ENCODE measurements at places on chromosomes 5 and 9.

- no peak for DNase-seq
These were observed 57.2 kb downstream of the ITGA1 start for GRCh38 chr5:52844885-52845284.

GRCh38 chr9:126146254-126147145 lies 180.1 kb upstream of the MVB12B start:
- DNase-seq = no peak

- no peak for DNase-seq
These were observed 34.8 kb upstream of the LRRC14B start for GRCh38 chr5:156411-157072.

DNA sequence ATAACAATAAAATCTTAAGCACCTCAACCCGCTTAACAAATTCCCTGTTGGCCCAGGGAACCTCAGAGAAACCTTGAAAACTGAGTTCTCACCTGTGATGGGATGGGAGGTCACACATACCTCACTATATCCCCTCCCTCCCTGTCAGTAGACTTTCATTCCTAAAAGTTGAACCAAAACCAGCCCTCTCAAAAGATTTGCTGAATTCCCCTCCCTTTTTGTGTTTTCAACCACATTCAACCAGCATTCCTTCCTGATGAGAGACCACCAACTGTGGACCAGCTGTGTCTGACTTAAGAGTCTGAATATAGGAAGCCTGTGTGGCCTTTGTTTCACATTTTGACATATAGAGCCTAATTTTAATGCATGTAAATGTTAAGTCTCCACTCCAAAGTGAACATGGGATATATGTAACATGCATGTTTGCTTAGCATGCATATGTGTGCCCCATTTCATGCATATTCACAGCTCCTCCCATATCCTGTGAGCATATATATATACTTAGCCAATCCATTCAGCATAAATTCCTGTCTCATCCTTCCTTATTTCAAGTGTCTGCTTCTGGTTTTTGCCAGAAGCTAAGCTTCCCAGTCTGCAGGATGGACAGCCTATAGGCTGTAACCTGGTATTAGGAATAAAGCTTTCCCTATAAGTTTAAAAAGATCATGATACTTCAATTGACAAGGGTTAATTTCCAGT lies 604.6 kb downstream of the PTPRD start:
- no peak for DNase-seq

DNA sequence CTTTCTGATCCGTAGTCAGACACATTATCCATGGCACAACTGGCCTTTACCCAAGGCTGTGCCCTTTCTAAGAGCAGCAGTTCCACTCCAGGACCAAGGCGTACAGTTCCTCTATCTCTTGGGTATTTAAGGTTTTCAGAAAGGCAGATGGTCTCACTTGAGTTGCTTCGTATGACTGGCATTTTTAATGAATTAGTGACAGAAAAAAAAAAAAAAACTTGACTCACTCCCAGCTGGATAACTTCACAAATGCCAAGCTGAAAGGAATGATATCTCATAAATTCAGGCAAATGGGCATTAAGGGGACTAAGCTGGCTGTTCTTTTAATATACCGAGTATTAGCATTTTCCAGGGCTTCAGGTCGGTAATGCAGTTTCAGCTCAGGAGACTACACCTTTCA lies 60.7 kb downstream of the SLC24A2 start:
- no peak for DNase-seq

DNA sequence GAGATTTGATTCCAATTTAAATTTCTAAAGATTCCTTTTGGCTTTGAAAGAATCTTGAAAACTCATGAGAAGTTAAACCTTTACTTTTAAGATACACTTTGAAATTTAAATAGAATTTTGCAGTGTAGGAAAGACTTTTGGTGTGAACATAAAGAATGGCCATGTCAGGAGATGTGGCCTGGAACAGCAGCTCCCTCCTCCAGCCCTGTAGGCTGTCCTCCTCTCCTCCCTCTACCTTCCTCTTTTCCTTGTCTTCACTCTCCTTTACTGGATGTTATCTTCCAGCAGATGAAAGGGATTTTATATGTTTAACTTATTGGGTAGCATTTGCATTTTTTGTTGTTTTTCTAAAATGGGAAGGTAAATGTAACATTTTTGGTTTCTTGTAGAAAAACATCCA lies 18.9 kb downstream of the ASPN start:
- DNase-seq = no peak

DNA sequence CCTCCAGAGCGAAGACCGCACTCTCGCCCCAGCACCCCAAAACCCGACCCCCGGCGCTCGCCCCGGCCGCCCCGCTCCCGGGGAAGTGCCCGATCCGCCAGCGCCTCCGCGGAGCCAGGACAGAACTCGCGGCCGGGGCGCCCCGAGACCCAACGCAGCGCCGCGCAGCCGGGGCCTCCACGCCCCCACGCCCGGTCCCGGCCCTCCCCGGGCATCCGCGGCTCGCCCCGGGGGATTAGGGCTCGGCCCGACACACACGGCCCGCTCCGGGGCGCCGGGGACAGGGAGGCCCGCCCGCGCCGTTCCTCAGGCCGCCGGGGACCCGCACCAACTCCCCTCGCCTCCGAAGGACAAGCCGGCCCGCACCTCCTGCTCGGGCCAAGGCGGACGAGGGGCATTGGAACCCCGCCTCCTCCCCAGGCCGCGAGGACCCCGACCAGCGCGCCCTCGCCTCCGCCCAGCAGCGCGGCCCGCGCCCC lies 544 bp downstream of the FNBP1 start:
- DNase-seq = no peak

GRCh38 chr9:137670391-137671195 lies 51.8 kb downstream of the EHMT1 start:
- DNase-seq = no peak

DNA sequence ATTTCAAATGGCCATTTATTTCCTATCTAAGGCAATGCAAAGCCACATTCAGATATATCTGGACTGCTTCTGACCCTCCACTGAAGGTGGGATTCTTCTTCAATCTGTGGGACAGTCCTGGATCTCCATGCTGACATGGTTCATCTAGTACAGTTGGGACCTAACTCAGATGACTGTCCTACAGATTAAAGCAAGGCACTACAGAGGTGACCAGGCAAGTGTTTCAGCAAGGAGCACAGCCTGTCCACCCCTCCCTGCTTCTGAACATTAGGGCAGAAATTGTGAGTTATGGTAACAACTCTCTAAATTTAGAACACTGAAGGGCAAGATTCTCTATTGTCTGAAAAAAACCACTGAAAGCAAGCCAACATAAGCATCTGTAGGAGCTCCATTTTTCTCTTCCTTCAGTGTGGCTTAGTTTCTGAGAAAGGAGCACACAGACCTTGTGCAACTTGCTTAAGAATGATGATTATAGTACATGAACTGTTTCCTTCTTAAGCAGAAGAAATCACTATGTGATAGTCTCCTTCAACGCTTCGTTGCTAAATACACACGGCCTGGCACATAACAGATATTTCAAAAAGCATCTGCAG lies 62.9 kb upstream of the BARX1 start:
- no peak for DNase-seq

DNA sequence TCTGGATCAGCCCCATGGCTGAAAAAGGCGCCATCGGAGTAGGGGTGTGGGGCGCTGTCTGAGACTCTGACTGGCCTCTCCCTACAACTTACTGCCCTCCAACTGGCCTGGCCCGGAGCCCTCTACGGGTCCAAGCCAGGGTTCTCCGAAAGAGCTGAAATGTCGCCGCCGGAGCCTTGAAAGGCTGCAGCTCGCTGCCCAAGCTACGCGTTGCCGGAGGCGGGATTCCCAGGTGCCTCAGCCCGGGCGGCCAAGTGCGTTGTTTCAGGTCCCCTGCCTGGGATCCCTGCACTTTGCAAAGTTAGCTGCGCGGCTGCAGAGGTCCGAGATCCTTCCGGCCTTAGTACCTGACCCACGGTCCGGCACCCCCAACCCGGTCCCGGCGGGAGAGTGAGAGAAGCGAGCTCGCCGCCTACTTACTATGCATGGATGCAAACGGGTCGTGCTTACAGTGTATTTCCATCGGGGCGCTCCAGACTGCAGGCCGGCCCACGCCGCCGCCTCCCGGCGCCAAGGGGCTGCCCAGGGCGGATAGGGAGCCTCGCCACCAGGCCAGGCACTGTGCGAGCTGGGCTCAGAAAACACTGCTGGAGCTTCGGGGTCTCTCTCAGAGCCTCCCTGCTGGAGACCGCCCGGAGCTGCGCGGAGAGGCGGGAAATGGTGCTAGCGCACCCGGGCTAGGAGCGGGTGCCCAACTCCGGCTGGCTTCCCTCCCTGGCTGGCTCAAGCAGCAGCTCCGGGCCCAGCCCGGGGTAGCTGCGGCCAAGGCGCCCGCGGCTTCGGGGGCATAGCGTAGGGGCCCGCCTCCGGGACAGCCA lies 7.7 kb downstream of the PAX5 start:
- DNase-seq = no peak

DNA sequence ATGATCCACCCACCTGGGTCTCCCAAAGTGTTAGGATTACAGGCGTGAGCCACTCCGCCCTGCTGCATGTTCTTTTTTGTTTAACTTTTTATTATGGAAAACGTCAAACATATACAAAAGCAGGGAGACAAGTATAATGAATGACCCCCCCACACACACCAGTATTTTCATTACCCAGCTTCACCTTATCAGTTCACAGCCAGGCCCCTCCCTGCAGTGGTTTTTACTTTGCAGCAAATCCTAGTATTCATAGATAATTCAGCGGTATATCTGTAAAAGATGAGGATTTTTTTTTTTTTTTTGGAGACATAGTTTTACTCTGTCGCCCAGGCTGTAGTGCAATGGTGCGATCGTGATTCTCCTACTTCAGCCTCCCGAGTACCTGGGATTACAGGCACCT lies 2.3 kb downstream of the POMT1 start:
- no peak for DNase-seq

DNA sequence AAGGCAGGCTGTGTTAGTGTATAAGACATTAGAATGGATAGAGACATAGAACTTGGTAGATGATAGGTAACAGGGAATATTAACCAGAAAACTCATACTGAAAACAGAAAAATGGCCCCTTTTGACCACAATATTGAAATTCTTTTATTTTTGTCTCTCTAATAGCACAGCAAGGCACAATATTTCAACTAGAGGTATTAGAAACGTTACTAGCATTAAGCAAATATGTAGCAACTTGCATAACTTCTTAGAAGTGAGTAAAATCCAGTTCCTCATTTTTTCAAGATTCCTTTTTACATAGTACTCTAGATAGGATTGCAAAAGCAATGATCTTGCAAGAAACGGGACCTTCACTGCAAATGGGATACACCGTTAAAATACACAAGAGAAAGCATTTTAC lies 102.7 kb upstream of the VCAN start:
- DNase-seq = no peak

DNA sequence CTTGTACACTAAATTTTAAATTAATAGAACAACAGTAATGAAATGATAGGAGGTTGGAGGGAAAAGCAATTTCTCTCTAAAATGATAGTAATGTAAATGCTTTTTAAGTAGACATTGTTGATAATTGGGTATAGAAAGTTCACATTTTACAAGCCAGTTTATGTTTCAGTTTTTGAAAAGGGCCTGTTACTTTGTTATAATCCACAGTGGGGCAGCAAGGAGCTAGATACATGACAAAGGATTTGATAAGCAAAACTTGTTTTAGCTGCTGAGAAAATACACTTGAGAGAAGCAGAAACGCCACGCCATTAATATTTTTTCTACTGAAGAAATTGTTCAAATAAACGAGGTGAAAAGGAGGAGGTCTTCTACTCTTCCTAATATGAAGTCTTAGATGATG lies 30.2 kb downstream of the SREK1 start:
- no peak for DNase-seq

DNA sequence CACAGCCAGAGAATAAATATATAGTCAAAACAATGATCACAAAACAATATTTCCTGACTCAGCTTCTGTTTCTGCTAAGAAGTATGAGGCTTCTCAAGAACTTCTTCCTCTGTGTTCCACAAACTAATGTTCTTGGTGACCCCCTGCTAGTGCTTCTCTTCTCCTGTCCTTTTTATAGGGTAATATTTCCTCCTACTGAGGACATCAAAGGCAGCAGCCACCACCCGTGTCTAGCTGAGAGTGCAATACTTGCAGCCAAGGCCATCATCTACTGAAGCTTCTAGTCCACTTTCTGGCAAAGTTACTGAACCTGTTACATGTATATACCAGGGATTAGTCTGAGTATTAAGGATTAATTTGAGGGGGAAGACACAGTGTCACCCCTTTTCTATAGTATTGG lies 83.7 kb upstream of the SLC12A2 start:
- DNase-seq = no peak

DNA sequence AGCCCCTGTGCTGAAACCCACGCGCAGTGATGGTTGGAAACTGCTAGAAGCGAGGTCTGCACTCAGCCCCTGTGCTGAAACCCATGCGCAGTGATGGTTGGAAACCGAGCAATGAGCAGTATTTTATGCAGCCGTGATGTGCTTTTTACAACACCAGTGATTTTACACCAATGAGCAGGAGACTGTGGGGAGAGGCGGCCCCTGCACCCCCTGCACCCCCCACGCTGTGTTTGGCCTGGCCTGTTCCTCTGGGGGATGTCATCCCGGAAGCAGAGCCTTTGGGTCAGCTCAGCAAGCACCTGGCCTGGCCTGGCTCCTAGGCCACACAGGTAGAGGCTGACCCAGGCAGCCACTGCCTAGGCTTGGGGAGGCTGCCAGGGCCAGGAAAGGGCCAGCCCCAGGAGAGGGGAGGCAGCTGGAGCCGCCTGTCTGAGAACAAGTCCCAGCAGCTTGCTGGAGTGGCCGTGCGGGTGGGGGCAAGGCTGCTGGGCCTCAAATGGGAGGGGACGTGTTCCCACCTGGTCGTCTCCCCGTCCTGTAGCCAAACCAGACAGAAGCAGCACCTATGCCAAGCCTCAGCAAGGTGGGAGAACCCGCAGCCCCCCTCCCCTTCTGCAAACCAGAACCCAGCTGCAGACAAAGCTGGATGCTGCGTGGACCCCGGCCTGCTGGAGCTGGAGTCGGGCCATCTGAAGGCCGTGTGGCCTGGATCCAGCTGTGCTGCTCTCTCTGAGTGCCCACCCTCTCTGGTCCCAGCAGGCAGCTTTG lies 46.8 kb downstream of the DBH start:
- no peak for DNase-seq

DNA sequence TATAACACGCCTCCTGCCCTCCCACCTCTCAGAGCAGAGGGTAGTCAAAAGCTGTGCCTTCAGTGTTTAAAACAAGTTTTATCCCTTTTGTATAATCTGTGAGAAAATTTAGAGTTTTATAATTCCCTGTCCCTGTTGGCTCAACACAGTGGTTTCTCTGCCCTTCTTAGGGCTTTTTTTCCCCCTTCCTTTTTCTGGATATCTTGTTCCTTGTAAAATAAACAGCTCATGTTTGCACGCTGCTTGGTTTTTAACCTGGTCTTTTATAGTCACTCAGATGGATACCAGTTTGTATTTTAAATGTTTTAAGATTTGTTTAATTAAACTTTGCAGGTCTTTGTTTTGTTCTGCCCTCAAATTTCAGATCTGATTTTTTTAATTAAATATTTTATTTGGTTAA lies 26.7 kb downstream of the OCLN start:
- DNase-seq = no peak

DNA sequence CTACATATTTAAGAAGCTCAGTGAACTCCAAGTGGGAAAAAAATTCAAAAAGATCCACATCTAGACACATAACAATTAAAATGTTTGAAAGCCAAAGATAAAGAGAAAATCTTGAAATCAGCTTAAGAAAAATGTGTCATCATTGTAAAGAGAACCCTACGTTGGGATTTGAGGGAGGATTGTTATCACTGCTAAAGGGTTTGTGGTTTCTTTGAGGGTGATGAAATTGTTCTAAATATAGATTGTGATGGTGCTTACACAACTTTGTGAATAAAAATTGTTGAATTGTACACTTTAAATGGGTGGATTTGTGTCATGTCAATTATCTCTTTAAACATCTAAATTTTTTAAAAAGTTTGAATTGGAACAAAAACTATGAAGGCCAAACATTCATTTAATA lies 92.2 kb upstream of the ADAMTS19 start:
- DNase-seq = no peak
